Mesenchymal stem cell (in vitro differentiated cells and primary cell): ENCODE measurements at places on chromosomes 12 and 14.

- no peak overlapping the region for H3K4me3 ChIP-seq
Measured at GRCh38 chr12:11780521-11781101, 131.1 kb downstream of the ETV6 start.

DNA sequence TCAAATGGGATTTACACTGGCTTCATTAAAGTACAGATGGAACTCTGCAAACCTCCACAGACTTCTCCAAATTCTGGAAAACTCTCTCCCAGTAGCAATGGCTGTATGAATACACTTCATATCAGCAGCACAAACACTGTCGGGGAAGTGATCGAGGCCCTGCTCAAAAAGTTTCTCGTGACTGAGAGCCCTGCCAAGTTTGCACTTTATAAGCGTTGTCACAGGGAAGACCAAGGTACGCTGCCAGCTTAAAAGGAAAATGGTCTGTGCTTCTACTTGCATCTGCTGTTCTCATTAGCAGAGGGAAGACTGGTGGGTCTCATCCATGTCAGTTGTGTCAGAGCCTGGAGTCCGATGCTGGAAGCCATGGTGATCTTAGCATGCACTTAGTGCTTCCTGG lies 71.0 kb downstream of the GNS start:
- H3K27me3 ChIP-seq = no peaks in the 10 kb centered on the region
- peaks cover 8% of the 10 kb centered on the region for H3K36me3 ChIP-seq
- H3K4me1 ChIP-seq = peaks cover 3% of the 10 kb centered on the region
- no peak overlapping the region for H3K4me3 ChIP-seq
- no peak for DNase-seq

GRCh38 chr14:32620724-32621123 lies 291.6 kb downstream of the AKAP6 start:
- no peak overlapping the region for H3K4me3 ChIP-seq
- no peaks in the 10 kb centered on the region for H3K36me3 ChIP-seq
- no peak for DNase-seq
- H3K4me1 ChIP-seq = peaks cover 1% of the 10 kb centered on the region

GRCh38 chr14:52863334-52863700 lies 71.9 kb upstream of the GNPNAT1 start:
- H3K27me3 ChIP-seq = no peaks in the 10 kb centered on the region
- peaks cover 2% of the 10 kb centered on the region for H3K4me1 ChIP-seq
- peak; percentile 56 for DNase-seq
- H3K4me3 ChIP-seq = no peak overlapping the region
- peaks cover 17% of the 10 kb centered on the region for H3K36me3 ChIP-seq

DNA sequence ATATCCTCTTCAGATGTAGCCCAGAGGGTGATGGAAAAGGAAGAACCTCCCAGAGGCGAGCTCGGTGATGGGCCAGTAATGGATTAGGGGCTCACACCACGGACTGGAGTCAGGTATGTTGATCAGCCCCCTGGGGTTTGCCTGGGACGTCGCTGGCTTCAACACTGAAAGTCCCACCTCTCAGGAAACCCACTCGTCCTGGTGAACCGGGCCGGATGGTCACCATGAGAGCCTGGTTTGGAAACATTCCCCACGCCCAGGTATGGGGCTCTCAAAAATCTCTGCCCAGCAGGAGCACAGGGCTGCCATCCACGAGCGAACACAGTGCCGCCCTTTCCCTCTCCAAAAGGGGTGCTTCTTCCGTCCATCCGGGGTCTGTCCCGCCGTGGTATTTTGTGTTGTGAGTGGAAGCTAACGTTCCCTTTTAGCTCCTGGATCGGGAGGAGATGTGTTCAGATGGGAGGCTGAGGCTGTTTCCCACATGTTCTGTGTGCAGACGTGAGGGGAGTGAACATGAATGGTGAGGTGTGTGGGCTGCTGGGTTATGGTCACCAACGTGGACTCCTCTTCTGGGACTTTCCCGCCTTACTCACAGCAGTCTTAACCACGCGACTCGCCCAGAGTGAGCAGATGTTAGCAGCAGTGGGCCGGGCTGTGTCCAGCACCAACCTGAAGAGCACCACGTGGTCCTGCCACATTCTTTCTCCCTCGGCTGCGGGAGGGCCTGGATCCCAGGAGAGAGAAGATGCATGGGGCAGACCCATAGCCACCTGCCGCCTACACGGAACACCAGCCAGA lies 139.2 kb downstream of the KIF26A start:
- no peak for DNase-seq
- H3K4me3 ChIP-seq = no peak overlapping the region
- H3K27me3 ChIP-seq = peaks cover 16% of the 10 kb centered on the region

DNA sequence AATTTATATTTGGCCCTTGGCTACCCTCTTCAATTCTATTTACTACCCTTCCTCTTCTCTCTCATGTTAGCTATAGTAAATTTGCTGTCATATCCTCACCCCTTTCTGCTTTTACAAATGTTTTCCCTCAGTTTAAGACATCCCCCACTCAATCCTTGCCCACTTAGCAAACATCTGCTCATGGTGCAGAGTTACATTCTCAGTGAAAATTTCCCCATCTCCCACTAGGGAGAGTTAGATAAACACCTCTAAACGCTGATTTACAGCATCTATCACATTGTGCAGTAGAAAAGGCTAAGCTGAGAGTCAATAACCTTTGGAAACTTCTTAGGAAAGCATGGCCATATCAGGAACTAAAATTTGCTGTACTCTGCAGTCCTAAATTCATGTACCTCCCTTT lies 69.0 kb downstream of the DENND5B start:
- DNase-seq = peak; percentile 33
- no peak overlapping the region for H3K27ac ChIP-seq
- H3K36me3 ChIP-seq = no peaks in the 10 kb centered on the region
- no peaks in the 10 kb centered on the region for H3K27me3 ChIP-seq

DNA sequence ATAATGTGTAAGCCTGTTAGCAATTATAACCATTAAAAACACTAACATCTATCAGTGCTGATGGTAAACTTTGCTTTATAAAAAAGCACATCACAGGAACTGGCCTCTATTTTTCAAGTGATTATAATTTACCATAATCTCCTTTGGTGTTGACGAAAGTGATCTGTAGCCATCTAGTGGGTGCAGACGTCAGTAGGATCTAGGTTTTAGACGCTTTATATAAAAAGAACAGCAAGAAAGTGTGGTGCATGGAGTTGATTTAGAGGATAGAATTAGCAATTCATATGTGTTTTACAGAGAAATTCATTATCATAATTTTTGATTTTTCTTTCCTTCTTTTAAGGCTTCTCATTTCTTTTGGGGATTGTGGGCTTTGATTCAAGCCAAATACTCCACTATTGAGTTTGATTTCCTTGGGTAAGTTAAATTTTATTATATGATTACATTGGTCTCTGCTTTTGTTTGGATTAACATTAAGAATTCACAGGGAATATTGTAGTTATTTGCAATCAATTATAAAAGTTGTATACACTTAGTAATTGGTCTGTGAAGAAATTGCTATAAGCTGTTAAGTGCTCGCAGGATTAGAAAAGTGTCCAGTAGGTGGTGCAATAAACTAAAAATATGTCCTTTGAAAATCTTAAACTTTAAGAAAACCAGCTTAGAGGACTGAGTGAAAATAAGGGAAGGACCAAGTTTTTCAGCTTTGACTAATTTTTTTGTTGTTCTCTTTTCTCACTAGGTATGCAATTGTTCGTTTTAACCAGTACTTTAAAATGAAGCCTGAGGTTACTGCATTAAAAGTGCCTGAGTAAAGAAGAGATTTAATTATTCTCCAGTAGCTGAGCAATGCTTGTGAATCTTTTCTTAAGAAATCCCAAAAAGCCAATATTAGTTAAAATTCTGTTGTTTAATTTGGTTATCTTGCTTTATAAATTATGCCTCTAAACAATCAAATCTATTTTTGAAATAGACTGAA lies 59.5 kb downstream of the ETNK1 start:
- H3K4me1 ChIP-seq = no peaks in the 10 kb centered on the region
- no peak overlapping the region for H3K27ac ChIP-seq
- peaks cover 35% of the 10 kb centered on the region for H3K36me3 ChIP-seq
- no peaks in the 10 kb centered on the region for H3K27me3 ChIP-seq
- H3K4me3 ChIP-seq = no peak overlapping the region
- DNase-seq = peak; percentile 61

GRCh38 chr12:76790564-76791552 lies 26.9 kb downstream of the ZDHHC17 start:
- no peak overlapping the region for H3K27ac ChIP-seq
- no peaks in the 10 kb centered on the region for H3K36me3 ChIP-seq
- H3K4me1 ChIP-seq = no peaks in the 10 kb centered on the region
- H3K27me3 ChIP-seq = no peaks in the 10 kb centered on the region
- H3K4me3 ChIP-seq = no peak overlapping the region
- peak; percentile 34 for DNase-seq

GRCh38 chr12:124422142-124422569 lies 127.3 kb downstream of the RFLNA start:
- peak overlapping the region; percentile 90 for H3K27ac ChIP-seq
- peaks cover 67% of the 10 kb centered on the region for H3K36me3 ChIP-seq
- peaks cover 48% of the 10 kb centered on the region for H3K4me1 ChIP-seq
- H3K4me3 ChIP-seq = no peak overlapping the region
- no peaks in the 10 kb centered on the region for H3K27me3 ChIP-seq

GRCh38 chr14:69877492-69877891 lies 1.7 kb upstream of the SMOC1 start:
- peaks cover 10% of the 10 kb centered on the region for H3K4me1 ChIP-seq
- no peak for DNase-seq
- no peaks in the 10 kb centered on the region for H3K36me3 ChIP-seq
- H3K27me3 ChIP-seq = peaks cover 28% of the 10 kb centered on the region
- no peak overlapping the region for H3K4me3 ChIP-seq

DNA sequence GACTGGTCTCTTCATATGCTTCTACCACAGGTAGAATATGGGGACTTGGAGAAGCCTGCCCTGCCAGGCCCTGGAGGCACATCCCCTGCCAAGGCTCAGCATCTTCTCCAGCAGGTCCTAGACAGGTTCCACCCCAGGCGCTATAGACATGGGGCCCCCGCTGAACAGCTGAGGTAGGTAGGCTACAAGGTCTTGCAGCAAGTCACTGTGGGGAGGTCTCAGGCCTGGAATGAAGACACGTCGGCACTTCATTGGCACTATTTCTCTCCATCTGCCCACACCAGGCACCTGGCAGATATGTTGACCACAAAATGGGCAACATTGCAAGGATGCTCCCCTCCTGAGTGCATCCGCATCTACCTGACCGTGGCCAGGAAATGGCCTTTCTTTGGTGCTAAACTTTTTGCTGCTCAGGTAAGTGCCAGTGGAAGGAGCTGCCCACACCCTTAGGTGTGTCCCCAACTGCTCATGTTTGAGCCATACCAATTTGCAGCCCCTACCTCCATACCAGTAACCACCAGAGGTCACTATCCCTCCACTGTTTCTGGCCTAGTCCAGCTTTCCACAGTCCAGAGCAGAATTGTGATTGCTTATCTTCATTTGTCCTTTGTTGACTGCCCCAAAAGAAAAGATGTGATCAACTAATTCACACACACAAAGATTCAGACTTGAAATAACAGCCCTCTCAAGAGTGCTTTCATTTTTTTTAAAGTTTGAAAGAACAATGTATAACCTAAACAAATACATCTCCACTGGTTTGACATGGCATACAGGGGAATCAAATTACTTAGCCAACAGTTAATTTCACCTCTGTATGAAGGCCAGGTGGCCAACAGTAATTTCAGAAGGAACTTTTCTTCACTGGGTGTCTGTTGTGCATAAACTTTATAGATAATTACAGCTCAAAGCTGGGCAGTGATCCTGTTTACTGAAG lies 16.1 kb downstream of the PIGH start:
- H3K36me3 ChIP-seq = peaks cover 46% of the 10 kb centered on the region
- H3K27me3 ChIP-seq = no peaks in the 10 kb centered on the region
- peak; percentile 63 for DNase-seq
- no peaks in the 10 kb centered on the region for H3K4me1 ChIP-seq
- H3K27ac ChIP-seq = no peak overlapping the region
- no peak overlapping the region for H3K4me3 ChIP-seq

GRCh38 chr14:38496092-38496491 lies 240.2 kb upstream of the CLEC14A start:
- no peak overlapping the region for H3K27ac ChIP-seq
- DNase-seq = no peak
- no peaks in the 10 kb centered on the region for H3K36me3 ChIP-seq
- H3K4me3 ChIP-seq = no peak overlapping the region

GRCh38 chr14:74620923-74621322 lies 8.9 kb upstream of the LTBP2 start:
- no peak overlapping the region for H3K4me3 ChIP-seq
- H3K27me3 ChIP-seq = no peaks in the 10 kb centered on the region
- H3K4me1 ChIP-seq = peaks cover 42% of the 10 kb centered on the region
- no peaks in the 10 kb centered on the region for H3K36me3 ChIP-seq
- DNase-seq = no peak

GRCh38 chr12:12083688-12084087 lies 12.9 kb downstream of the BCL2L14 start:
- H3K4me3 ChIP-seq = no peak overlapping the region
- H3K36me3 ChIP-seq = no peaks in the 10 kb centered on the region
- no peaks in the 10 kb centered on the region for H3K27me3 ChIP-seq
- no peak overlapping the region for H3K27ac ChIP-seq

GRCh38 chr12:66829660-66830325 lies 150.9 kb upstream of the GRIP1 start:
- no peaks in the 10 kb centered on the region for H3K4me1 ChIP-seq
- H3K27me3 ChIP-seq = peaks cover 6% of the 10 kb centered on the region
- no peak overlapping the region for H3K27ac ChIP-seq
- no peak for DNase-seq
- no peaks in the 10 kb centered on the region for H3K36me3 ChIP-seq

- no peaks in the 10 kb centered on the region for H3K4me1 ChIP-seq
- no peak overlapping the region for H3K27ac ChIP-seq
- H3K36me3 ChIP-seq = peaks cover 36% of the 10 kb centered on the region
Measured at GRCh38 chr14:67643713-67644112, 24.0 kb downstream of the ARG2 start.

GRCh38 chr12:116603546-116604177 lies 44.5 kb downstream of the MAP1LC3B2 start:
- peaks cover 4% of the 10 kb centered on the region for H3K27me3 ChIP-seq
- no peaks in the 10 kb centered on the region for H3K36me3 ChIP-seq
- peaks cover 6% of the 10 kb centered on the region for H3K4me1 ChIP-seq
- no peak for DNase-seq
- no peak overlapping the region for H3K4me3 ChIP-seq

- H3K27me3 ChIP-seq = peaks cover 12% of the 10 kb centered on the region
- H3K4me3 ChIP-seq = no peak overlapping the region
- H3K36me3 ChIP-seq = peaks cover 3% of the 10 kb centered on the region
Measured at GRCh38 chr12:6959058-6959804, 8.1 kb downstream of the PTPN6 start.

DNA sequence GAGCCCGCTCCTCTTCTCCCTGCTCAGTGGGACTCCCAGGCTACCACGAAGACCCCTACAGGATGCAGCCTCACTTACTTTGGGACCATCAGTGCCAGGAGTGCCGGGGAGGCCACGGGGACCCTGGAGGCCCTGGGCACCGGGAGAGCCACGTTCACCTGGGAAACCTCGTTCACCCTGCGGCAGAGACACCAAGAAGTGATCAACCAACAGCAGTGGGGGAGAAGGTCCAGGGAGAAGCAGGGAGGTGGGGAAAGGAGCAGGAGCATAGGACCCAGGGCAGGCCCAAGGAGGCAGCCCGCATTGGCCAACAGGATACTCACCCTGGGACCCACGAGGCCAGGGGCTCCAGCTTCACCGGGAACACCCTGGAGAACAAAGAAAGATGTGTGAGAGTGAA lies 19.4 kb downstream of the TMEM106C start:
- no peaks in the 10 kb centered on the region for H3K36me3 ChIP-seq
- no peaks in the 10 kb centered on the region for H3K4me1 ChIP-seq
- H3K4me3 ChIP-seq = no peak overlapping the region
- peaks cover 61% of the 10 kb centered on the region for H3K27me3 ChIP-seq
- no peak for DNase-seq
